ENCODE measurements at places on chromosomes 6 and 20. TPM values are rescaled to one million over a fixed set of nuclear protein-coding genes. Genes with fewer than 3 reads are reported as not detected.

GRCh38 chr6:42271834-42272805 is 54.5 kb upstream of the MRPS10 start:
- DNase-seq: no peak

The PDYN gene
- total RNA-seq: not detected

DNA sequence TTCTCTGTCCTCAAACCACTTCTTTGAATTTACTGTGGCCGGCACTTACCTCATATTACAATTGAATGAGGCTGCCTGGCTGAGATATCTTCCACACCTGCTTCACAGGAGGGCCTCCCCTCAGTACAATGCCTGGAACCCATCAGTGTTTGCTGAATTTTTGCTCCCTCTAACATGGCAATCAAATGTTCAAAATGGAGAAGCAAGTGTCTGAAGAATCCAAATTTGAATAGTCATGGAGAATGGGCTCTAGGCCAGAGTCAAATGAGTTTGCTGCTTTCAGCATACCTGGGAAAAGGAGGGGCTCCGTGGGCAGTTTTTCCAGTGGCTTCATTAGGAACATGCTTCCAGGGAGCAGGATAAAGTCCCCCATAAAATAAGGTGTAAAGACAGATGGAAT is 564.8 kb downstream of the UTRN start:
- no peak for DNase-seq

DNA sequence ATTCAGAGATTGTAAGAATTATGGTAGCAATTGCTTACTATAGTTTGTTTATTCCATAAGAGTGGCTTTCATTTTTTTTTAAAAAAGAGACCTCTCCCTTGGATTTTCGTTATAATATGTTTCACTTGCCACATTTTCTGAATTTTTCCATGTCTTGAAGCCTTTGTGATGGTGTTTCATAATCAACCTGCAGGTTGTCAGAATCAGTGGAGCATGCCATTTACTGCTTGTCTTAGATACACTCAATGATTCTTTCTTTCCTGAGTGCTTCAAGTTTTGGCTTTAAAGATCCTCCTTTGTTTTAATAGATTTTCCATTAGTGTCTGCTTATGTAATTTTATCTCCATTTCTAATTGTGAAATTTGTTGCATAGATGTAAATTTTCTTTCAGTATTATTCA is 31.2 kb downstream of the KCNQ5 start:
- DNase-seq: no peak

GRCh38 chr6:165906-166305 is 126.4 kb upstream of the DUSP22 start:
- no peak for DNase-seq

GRCh38 chr6:15255909-15256395 is 10.1 kb downstream of the JARID2 start:
- DNase-seq: no peak

The PNPLA1 gene
- total RNA-seq: not detected

GRCh38 chr6:25193460-25194171 is 85.6 kb upstream of the CARMIL1 start:
- DNase-seq: no peak

Data from thoracic aorta (tissue), 2 donors.